MCF 10A (cell line): ENCODE measurements at places on chromosomes 4 and X. TPM values are rescaled to one million over a fixed set of nuclear protein-coding genes. Genes with fewer than 3 reads are reported as not detected.

NHSL2 gene
- not detected in 2 replicates for total RNA-seq

SPANXB1 gene
- total RNA-seq: not detected in 2 replicates

HSD17B13 gene
- total RNA-seq: not detected in 2 replicates

TMEM150C gene
- 0.10 TPM in 1 of 2 replicates, not detected in the other for total RNA-seq

TMPRSS11B gene
- not detected in 2 replicates for total RNA-seq

IBSP gene
- total RNA-seq: not detected in 2 replicates

FAM9C gene
- total RNA-seq: not detected in 2 replicates

FDCSP gene
- not detected in 2 replicates for total RNA-seq

TCEAL6 gene
- total RNA-seq: not detected in 2 replicates

RENBP gene
- total RNA-seq: 0.23 TPM in 1 of 2 replicates, not detected in the other

RHOXF1 gene
- not detected in 2 replicates for total RNA-seq

H2AZ1 gene
- 264 and 298 TPM in 2 replicates for total RNA-seq

DYNLT3 gene
- total RNA-seq: 19.3 and 30.5 TPM in 2 replicates

NLGN4X gene
- 1.6 and 2.2 TPM in 2 replicates for total RNA-seq

GPR119 gene
- total RNA-seq: not detected in 2 replicates

GRID2 gene
- total RNA-seq: not detected in 2 replicates

CCDC158 gene
- total RNA-seq: not detected in 2 replicates

TMEM154 gene
- total RNA-seq: 37.9 and 41.5 TPM in 2 replicates

SMIM10L2A gene
- 0.16 and 0.20 TPM in 2 replicates for total RNA-seq

STAP1 gene
- not detected in 2 replicates for total RNA-seq

ZNF280C gene
- total RNA-seq: 5.5 and 6.6 TPM in 2 replicates

SLC26A1 gene
- total RNA-seq: 0.10 and 0.16 TPM in 2 replicates

SOX3 gene
- not detected in 2 replicates for total RNA-seq

PNMA5 gene
- total RNA-seq: not detected in 2 replicates

APLN gene
- total RNA-seq: not detected in 2 replicates

PDZD4 gene
- total RNA-seq: 0.29 TPM in 1 of 2 replicates, not detected in the other

SMIM14 gene
- total RNA-seq: 27.3 and 36.0 TPM in 2 replicates

RAB9B gene
- 0.07 TPM in 1 of 2 replicates, not detected in the other for total RNA-seq

TBC1D8B gene
- total RNA-seq: 3.3 and 4.7 TPM in 2 replicates

GC gene
- total RNA-seq: not detected in 2 replicates

KIAA1210 gene
- not detected in 2 replicates for total RNA-seq

L1CAM gene
- 20.7 and 41.0 TPM in 2 replicates for total RNA-seq

DDX53 gene
- total RNA-seq: not detected in 2 replicates

CT45A5 gene
- not detected in 2 replicates for total RNA-seq

NSD2 gene
- 100 and 109 TPM in 2 replicates for total RNA-seq

GIMD1 gene
- not detected in 2 replicates for total RNA-seq

PAGE4 gene
- total RNA-seq: not detected in 2 replicates

GPR143 gene
- 0.77 and 0.93 TPM in 2 replicates for total RNA-seq

TRPC3 gene
- not detected in 2 replicates for total RNA-seq

PABPC1L2A gene
- total RNA-seq: not detected in 2 replicates

SCML1 gene
- total RNA-seq: 13.9 and 14.1 TPM in 2 replicates

NPY5R gene
- total RNA-seq: not detected in 2 replicates

ENPP6 gene
- total RNA-seq: not detected in 2 replicates

NONO gene
- total RNA-seq: 255 and 292 TPM in 2 replicates

GUCY1A1 gene
- 0.34 TPM in 1 of 2 replicates, not detected in the other for total RNA-seq

PF4V1 gene
- total RNA-seq: not detected in 2 replicates
